ENCODE measurements at places on chromosomes 2 and 18.
A peak's percentile ranks its signal among the peaks of the same experiment; 100 is the strongest.

GRCh38 chr18:76620321-76621170 lies 125.5 kb upstream of the ZNF516 start:
- DNase-seq = peak; percentile 83

- DNase-seq = no peak
Measured at GRCh38 chr18:12001421-12001820, 20.1 kb downstream of the IMPA2 start.

DNA sequence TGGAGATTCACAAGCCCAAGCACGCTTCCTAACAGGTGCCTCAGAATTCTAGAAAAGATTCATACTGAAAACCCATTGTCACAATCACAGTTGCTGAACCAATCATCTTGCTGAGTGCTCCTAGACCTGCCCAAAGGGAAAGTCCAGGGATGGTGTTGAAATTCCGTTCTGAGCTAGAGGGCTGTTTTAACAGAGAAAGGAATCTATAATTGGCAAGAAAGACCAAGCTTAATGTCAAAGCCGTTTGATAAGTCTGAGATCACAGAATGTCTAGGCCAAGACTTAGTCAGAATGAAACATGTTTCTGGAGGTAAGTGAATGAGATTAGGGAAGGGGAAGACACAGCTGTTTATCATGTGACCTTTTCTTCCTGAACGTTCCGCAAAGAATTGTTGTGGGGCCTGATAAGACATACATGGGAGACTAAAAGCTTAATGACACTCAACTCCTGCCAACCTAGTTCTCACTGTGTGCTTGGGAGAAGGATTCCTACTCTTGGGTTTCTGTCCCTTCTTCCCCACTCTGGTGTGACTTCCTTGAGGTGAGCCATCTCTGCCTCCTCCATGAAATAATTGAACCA lies 27.5 kb downstream of the PMAIP1 start:
- DNase-seq = peak; percentile 58

DNA sequence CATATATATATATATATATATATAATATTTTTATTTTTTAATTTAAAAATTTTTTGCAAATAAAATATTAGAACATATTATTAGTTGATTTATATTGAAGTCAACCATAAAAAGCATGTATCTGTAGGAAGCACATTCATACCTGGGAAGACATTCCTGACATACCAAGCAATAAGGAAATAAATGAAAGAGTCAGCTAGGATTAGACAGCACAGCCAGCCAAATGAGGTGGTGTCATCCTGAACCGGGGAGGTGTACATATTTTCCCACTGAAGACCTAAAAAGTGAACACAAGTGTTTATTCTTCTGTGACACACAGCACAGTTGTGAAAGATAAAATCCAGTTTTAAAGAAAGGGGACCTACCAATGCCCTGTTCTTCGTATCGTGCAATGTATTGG lies 149.2 kb downstream of the ABCA12 start:
- no peak for DNase-seq

DNA sequence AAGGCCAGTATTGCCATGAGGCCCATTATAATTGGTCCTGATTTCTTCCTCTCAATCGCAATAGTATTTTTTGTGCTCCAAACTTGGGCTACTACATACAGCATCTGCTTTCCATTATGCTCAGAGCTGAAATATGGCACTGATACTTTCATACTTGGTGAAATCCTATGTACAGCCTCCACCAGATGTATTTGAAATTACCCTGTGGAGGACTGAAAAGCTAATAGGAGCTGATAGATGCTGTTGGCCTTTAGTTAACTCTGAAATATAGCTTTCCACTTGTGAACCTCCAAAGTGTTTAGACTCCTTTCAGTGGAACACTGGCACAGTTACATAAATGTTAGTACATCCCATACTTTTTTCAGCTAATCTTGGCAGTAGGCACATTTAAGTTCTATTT lies 205.7 kb downstream of the NEDD4L start:
- DNase-seq = no peak

- no peak for DNase-seq
Measured at GRCh38 chr2:205733648-205734047, 51.3 kb downstream of the NRP2 start.

All from GM20000 (cell line).